ENCODE measurements at places on chromosomes 7 and 10.

DNA sequence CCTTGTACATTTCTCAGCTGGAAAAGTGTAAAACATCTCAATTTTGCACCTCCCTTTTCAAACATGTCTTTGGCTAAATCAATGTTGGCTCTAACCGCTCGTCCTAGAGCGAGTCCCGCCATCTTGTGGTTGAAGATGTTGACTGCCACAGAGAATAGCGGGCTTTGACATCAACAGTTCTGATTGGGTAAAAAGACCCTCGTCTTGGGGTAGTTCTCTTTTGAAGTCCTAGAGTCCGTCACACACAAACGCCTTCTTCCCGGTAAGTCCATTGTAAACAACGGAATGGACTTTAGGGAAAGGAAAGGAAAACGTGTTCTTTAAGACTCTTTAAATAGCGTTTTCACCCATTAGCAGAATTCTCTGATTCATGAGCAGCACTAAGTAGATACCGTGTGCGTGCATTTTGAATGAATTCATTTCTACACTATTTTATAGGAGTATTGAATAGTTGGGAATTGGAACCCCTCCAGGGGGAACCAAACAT is 452 bp upstream of the RPP30 start:
- DNase-seq: peak; percentile 31

DNA sequence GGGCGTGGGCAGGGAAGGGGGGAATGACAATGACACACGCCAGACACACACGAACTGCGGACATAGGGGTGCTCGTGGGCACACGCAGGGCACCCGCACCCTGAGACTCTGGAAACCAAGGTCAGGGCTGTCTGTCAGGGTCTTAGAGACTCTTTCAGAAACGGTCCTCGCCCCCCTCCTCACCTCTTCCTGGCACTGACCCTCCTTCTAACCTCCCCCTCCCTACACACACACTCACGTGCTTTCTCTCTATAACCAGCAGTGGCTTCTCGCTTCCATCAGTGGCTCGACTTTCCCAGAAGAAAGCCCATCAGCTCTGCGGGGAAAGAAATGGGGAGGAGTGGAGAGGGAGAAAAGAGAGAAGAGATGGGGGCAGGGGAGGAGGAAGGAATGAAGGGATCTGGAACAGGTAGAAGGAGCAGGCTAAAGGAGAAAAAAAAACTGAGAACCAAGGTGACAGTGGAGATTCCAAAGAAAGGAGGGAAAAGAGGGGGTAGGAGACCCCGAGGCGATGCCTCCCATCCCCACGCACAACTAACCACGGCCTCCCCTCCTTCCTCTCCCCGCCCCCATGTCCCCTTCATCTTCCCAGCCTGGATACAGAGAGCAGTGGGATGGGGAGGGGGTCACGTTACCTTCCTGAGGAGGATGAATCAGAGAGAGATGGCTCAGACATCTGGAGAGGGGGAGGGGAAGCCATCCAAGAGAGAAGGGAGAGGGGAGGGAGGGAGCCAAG is 1.7 kb upstream of the VGF start:
- no peak for DNase-seq

DNA sequence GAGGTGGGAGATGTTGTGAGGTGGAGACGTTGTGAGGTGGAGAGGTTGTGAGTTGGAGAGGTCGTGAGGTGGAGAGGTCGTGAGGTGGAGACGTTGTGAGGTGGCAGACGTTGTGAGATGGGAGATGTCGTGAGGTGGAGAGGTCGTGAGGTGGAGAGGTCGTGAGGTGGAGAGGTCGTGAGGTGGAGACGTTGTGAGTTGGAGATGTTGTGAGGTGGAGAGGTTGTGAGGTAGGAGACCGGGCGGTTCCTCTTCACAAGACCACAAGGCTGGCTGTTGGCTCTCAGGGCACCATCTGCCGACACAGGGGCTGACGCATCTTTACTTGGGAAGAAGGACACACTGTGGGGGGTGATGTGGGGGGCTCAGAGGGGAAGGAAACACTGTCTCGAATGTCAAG is 34.7 kb upstream of the SHH start:
- DNase-seq: no peak

DNA sequence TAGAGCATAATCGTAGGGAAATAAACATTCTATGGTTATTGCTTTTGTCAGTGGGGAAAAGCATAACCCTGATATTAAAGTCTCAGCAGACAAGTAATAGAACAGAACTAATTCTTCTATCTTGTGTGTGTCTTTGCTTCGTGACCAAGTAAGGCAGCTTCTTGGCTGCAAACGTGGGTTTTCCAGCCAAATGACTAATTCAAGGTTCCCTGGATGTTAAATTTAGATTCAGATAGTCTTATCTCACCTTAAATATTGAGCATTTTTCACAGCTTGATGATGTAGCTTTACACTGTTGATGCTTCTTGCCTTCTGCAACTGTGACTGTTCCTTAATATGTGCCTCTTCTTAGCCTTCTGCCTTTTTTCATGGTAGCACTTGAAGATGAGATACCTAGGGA is 113.0 kb downstream of the EXOC4 start:
- DNase-seq: no peak

GRCh38 chr7:5428478-5429252 is 5.0 kb upstream of the TNRC18 start:
- DNase-seq: no peak

- no peak for DNase-seq
Observed at GRCh38 chr7:6579446-6579845, 2.2 kb downstream of the ZDHHC4 start.

- no peak for DNase-seq
Observed at GRCh38 chr10:501596-501995, 187.9 kb downstream of the DIP2C start.

GRCh38 chr7:18226598-18226997 is 199.0 kb upstream of the PRPS1L1 start:
- no peak for DNase-seq

- no peak for DNase-seq
Observed at GRCh38 chr10:62655337-62655994, 149.1 kb upstream of the ADO start.

- no peak for DNase-seq
Observed at GRCh38 chr7:43758822-43759683, 573 bp downstream of the BLVRA start.

DNA sequence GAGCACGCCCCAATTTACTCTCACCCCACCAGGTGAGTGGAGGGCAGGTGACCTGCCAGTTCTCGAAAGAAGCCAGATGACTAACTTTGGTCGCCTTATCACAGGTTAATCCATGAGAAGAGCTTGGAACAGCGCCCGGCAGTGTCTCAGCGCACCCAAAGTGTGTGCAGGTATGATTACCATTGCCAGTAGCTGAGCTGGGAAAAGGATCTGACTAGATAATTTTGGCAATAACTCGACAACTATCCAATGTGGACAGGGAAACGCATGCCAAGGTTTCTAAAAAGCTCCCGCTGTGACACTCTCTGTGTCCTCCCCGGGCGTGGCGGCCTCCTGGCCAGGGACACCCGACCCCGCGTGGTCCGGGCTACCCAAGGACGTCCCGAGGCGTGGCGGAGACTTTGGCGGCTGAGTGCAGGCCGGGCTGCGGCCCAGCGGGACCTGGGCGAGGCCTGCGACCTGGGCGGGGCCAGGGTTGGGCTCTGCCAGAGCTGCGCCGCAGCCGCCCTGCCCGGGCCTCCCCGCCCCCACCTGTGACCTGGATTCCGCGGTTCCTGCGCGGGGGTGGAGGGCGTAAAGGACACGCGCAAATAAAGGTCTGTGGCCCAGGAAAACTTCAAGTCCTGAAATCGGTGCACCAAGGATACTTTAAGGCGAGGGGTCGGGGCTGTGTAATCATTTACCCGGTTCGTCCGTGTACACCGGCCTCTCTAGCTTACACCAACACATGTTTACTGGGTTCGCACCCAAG is 13.7 kb upstream of the WAPL start:
- DNase-seq: peak; percentile 16

DNA sequence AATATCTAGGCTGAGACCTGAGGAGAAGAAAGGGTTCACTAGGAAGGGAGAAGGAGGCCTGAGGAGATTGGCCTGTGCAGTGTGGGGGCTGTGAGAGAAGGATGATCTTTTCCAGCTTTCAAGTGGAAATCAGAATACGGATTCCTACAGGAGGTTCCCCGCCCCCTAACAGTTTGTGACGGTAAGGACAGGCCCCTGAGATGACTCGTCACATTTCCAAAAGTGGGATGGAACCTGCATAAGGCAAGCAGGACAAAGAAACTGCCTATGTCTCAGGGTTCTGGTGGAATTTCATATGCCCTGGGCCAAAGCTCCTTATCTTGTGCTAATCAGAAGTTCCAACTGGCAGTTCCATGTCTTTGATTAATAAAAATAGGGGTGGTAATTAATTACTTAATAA is 275.6 kb downstream of the SNX10 start:
- no peak for DNase-seq

- no peak for DNase-seq
Observed at GRCh38 chr7:150740053-150740452, 2.8 kb downstream of the GIMAP5 start.

GRCh38 chr7:27295236-27295635 is 52.6 kb downstream of the EVX1 start:
- DNase-seq: no peak

DNA sequence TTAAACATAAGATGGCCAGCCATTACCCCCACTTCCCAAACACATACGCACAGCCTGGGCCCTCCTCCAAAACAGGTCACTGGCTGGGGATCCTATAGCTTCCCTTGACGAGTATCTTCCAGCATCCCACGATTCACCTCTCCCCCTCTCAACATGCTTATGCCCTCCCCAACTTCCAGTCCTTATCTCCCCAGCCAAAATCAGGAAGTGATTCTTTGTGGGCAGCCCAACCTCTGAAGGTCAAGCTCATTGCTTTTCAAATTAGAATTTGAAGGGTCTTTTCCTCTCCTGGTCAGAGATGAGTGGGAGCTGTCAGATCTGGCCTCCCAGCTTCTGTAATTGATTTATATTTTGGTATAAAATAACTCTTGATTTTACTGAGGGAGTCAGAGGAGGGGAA is 133.6 kb downstream of the ATXN7L1 start:
- DNase-seq: no peak

DNA sequence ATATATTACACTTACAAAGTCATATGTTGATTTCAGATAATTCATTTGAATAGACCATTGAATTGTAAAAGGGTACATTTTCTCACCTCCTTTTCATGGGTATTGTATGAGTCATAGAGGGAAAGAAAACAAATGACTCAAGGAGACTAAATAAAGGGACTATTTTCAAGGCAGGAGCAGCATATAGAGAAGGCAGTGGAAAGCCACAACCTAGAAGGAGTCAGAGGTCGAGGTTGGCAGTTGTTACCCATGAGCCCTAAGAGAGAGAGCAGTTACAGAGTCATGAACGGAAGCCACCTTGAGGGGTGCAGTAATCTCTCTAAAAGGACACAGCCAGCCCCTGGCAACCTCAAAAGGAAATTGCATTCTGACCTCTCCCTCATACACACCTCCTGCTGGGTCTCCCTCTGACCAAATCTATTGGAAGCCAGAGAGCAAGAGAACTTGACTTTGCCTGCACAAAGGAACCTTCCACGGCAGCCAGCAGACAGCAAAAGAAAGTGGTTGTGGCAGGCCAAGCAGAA is 137.9 kb downstream of the GRM8 start:
- no peak for DNase-seq

DNA sequence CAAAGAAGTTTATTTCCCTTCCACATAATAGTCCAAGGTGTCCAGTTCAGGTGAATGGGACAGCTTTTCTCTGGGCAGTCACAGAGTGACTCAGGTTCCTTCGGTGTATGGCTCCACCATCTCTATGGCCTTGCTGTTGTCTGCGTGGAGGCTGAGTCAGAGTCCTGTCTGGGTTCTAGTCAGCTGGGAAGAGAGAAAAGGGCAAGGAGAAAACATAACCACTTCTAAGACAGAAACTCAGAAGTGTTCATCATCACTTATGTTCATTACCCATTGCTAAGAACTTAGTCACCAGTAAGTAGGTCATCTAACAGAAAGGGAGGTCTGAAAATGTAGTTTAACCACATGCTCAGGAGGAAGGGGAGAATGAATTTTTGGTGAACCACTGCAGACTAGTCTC is 32.4 kb upstream of the CCDC7 start:
- DNase-seq: no peak

DNA sequence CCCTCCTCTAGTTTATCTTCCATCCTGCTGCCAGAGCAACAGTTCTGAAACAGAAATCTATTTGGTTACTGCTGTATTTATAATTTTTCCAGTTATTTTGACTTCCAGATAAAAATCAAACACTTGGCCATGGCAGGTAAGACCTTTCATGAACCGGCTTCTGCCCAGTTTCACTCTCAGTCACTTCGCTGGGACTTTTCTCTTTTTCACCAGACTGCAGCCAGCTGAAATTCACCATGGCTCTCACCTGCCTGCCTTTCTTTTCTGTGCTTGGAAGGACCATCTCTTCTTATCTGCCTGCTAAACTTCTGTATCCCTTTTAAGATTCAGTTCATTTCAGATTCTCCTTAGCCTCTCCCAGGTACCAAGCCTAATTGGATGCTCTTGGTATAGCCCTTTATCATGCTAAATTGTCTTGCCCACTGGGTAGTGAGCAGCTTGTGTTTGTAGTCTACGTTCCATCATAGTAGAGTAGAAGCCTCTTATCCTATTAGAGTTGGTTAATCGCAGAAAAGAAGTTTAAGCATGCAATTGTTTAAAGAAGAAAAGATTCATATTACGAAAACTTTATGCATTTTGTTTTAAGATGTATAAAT is 71.7 kb downstream of the TAF3 start:
- no peak for DNase-seq

- DNase-seq: no peak
Observed at GRCh38 chr7:37535841-37536240, 87.2 kb upstream of the ELMO1 start.

DNA sequence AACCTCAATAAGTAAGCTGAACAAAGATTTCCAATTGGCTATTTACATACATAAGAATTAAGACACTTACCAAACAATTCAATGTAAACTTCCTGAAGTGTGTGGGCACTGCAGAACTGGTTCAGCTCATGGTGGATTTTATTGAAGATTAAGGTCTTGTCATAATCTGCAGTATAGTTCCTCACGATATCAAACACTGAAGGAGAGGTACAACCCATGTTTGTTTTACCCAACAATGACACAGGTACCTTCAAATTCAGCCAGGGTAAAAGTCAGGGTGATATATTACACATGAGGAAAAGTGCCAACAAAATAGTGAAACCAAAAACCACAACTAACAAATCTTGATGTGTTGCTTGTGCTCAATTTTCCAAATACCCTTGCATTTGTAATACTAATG is 10.0 kb downstream of the ERLIN1 start:
- DNase-seq: no peak

DNA sequence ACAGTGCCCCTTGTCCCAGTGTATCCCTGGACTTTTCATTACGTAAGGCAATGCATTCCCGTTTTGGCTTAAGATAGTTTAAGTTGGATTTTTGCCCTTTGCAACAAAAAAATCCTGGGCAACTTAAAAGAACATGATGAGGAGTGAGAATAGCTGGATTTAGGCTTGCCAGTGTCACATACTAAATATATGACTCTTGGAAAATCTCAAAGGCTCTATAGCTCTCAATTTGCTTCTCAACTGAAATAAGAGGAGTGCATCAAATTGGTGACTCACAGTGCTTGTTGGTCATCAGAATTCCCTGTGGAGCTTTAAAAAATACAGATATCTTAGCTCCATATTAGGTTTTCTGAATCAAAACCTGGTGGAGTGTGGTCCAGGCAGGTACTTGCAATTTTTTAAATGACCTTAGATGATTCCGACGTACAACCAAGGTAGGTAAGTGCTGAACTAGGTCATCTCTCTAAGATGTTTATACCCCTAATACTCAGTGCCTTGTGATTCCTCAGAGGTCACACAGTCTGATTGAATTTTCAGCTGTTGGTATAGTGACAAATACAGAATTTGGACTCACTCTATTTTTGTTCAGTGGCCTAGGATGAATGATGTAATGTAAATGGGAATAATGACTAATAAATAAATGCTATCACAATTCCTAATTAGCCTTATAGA is 33.9 kb upstream of the ORC5 start:
- no peak for DNase-seq

GRCh38 chr7:106375499-106375898 is 90.7 kb upstream of the NAMPT start:
- DNase-seq: no peak

All from substantia nigra (tissue), 51 donors.